ENCODE measurements at places on chromosomes 2 and 18.
A peak's percentile ranks its signal among the peaks of the same experiment; 100 is the strongest.

DNA sequence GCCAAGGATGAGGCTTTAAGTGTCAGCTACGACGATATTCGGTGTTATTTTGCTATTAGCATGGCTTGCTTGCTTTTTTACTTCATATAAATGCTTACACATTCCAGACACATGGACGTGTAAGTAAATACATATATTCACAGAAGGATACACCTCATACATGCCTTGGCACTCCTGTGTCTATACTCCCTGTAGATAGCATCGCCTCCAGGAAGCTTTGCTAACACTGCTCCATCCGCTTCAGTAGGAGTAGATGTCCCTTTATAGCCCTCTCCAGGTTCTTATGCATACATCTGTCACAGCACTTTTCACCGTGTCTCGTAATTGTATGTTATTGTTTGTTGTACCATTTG is 27.5 kb upstream of the KCTD1 start:
- no peak for DNase-seq

- no peak for DNase-seq
Observed at GRCh38 chr2:172000696-172001361, 1.1 kb downstream of the METAP1D start.

- DNase-seq: no peak
Observed at GRCh38 chr18:35345460-35345921, 1.3 kb upstream of the ZNF24 start.

- no peak for DNase-seq
Observed at GRCh38 chr2:112183327-112184025, 45.3 kb downstream of the FBLN7 start.

DNA sequence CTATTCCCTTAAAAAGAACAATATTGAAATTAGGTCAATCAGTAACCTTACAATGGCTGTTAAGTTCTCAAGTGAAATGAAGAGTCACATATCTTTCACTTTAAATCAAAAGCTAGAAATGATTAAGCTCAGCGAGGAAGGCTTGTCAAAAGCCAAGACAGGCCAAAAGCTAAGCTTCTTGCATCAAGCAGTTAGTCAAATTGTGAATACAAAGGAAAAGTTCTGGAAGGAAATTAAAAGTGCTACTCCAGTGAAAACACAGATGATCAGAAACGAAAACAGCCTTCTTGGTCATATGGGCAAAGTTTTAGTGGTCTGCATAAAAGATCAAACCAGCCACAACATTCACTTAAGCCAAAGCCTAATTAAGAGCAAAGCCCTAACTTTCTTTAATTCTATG is 402.6 kb upstream of the ZEB2 start:
- no peak for DNase-seq

GRCh38 chr18:66838340-66838987 is 234.6 kb upstream of the CDH19 start:
- DNase-seq: peak; percentile 75

GRCh38 chr2:19769513-19769912 is 132.3 kb downstream of the TTC32 start:
- no peak for DNase-seq

Data from mammary epithelial cell (primary cell).